NCI-H2107 (cell line): ENCODE measurements at places on chromosomes 11 and 22.

- DNase-seq, result no peak
These were observed 38.1 kb upstream of the FAM181B start for GRCh38 chr11:82771781-82772180.

DNA sequence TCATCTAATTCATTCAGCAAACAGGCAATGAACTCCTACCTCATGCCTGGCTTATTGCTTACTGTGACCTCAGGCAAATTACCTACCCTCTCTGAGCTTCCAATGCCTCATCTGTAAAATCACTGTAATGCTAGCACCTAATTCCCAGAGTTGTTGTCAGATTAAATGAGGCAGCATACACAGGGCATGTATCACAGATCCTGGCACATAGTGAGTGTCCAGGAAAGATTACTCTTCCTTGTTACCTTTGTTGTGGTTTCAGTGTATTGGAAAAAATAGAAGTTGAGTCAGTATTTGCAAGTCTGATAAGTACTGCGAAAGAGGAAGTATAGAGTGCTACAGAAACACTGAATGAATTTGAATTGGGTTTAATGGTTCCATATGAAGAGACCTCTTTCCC lies 26.4 kb upstream of the LRRC55 start:
- no peak for DNase-seq

DNA sequence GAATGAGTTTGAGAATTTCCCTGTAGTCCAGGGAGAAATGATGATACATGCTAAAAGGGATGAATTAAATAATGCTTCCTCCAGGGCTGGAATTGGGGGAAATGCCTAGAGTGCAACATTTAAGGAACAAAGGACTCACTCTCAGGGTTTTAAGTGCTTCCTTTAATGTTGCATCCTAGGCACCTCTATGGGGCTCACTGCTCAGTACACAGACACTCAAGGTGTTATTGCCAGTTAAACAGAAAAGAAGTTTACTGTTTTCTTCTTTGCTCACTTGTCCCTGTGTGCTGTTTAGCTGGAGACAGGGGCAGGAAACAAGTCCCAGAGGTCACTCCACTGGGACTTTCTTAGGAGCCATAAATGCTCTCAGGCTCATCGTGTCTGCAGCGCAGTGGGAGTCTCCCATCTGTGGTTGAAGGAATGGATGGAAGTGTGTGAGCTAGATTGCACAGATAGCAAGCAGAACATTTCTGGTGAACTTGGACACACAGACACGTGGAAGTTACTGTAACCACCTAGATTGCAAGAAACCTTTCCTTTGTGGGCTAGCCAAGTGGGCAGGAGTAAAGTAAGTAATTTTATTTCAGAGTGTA lies 8.4 kb upstream of the OR52H1 start:
- DNase-seq, result no peak

DNA sequence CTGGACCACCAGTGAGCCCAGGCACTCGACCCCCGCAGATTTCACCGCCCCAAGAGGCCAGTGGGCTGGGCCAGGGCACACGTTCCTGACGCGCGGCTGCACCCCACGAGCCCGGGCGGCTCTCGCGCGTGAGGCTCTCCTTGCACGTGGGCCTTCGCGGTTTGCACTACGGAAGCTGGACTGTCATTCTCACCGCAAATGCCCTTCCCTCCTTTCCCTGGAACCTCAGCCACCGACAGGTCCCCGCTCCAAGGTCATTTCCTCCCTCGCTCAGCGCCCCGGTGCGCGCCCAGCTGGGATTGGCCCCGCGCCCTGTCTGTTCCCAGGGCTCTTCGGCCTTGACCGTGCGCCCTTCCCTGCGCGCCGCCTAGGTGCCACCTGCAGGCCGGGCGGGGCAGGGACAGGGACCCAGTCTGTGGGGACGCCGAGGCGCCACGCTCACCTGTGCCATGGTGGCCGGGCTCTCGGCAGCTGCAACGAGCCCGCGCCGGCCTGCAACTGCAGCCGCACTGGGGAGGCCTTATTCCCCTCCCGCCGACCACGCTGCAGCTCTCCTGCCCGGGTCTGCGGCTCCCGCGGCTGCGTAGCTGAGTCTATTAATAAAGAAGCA lies 2.1 kb upstream of the CPT1A start:
- peak; percentile 26 for DNase-seq

GRCh38 chr11:84854498-84854880 lies 772.7 kb downstream of the DLG2 start:
- no peak for DNase-seq

- no peak for DNase-seq
These were observed 36.2 kb downstream of the PISD start for GRCh38 chr22:31625661-31626426.

- no peak for DNase-seq
These were observed 56.3 kb upstream of the PDE3B start for GRCh38 chr11:14587258-14587657.

GRCh38 chr11:93500759-93501158 lies 42.4 kb downstream of the SMCO4 start:
- DNase-seq, result peak; percentile 23
